ENCODE measurements at places on chromosomes 11 and 22. TPM values are rescaled to one million over a fixed set of nuclear protein-coding genes. Genes with fewer than 3 reads are reported as not detected.

MYOD1 gene
- not detected for total RNA-seq

NRXN2 gene
- total RNA-seq: 0.90 TPM

MS4A6A gene
- 168 TPM for total RNA-seq

ANO5 gene
- 83.0 TPM for total RNA-seq

OR51B4 gene
- total RNA-seq: not detected

CARD16 gene
- total RNA-seq: 5.4 TPM

PTPRJ gene
- 7.9 TPM for total RNA-seq

RASSF7 gene
- total RNA-seq: 4.0 TPM

BRSK2 gene
- total RNA-seq: 0.15 TPM

RASD2 gene
- total RNA-seq: 1.4 TPM

OR51T1 gene
- not detected for total RNA-seq

GLYAT gene
- total RNA-seq: not detected

NAALAD2 gene
- total RNA-seq: 0.60 TPM

FADS2 gene
- total RNA-seq: 26.3 TPM

UCP3 gene
- 1.4 TPM for total RNA-seq

DNA sequence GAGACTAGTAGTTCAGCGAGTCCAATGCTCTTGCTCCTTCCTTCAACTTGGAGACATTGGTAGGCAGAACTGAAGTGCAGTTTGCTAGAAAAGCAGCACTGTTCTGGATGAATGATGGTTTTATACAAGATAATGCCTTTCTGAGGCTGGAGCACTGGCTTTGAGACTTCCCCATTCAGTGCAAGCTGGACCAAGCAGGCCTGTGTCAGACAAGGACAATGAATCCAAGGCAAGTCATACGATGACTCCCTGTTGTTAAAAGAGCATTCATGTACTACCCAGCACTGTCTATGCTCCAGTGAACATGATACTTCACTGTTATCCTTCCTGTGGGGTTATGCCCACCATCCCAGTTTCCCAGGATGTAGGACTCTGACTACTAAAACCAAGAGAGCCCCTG, 242.3 kb upstream of the RAG2 start:
- no peak for DNase-seq

- DNase-seq: no peak
These were observed 41.1 kb upstream of the TOP3B start for GRCh38 chr22:22023581-22024137.

GRCh38 chr22:22929381-22930221, 42.0 kb downstream of the IGLL5 start:
- no peak for DNase-seq

- no peak for DNase-seq
These were observed 29.7 kb downstream of the CACNG2 start for GRCh38 chr22:36673821-36674220.

- DNase-seq: no peak
These were observed 19.8 kb upstream of the TIMP3 start for GRCh38 chr22:32781695-32782094.

GRCh38 chr11:124676386-124676785, 2.7 kb downstream of the SPA17 start:
- no peak for DNase-seq

DNA sequence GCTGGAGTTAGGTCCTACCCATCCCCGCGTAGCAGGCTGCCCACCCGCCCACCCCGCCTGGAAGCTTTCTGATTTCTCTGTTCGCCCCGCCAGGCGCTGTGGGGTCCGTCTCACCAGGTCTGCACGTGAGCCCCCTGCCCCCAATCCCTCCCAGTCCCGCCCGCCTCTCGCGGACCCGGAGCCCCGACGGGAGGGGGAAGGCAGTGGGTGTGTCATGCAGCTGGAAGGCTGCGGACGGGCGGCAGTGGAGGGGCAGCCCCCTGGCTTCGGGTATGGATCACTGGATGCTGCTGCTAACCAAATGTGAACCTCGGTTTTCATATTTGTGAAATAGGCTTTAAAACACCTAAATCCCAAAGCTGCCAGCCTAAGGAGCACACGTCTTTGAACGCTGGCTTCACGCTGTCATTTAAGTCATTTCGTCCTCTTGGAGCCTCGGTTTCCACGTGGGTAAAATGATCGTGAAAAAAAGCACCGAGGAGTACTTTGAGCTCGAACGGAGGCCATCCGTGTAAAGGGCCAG, 568 bp upstream of the BIK start:
- DNase-seq: no peak

DNA sequence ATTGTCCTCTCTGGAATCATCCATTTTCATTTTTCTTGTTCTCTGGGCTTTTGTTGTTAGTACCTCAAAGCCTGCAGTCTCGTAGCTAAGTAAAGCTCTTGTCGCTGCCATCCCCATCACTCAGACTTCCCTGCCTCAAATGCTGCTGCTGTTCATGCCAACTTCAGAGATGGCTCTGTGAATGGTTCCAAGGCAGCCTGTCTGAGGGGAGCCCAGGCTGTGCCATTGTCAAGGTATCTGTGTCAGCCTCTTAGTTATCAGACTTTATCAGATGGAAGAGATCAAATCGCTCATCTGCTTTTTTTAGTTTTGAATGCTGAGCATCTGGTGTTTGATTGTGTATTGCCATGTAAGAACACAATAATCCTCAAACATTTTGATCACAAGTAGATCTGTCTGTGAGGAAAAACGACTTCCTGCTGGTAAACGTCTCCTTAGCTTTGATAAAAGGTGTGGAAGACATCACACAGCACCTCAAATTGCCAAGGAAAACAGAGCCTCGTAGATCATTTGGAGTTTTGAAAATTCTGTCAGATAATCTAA, 304.2 kb upstream of the ZC3H12C start:
- DNase-seq: no peak

- no peak for DNase-seq
These were observed 6.9 kb upstream of the NRXN2 start for GRCh38 chr11:64729851-64730382.

- DNase-seq: no peak
These were observed 66.4 kb downstream of the APOL5 start for GRCh38 chr22:35783943-35784614.

GRCh38 chr11:128398517-128399250, 188.7 kb downstream of the ETS1 start:
- no peak for DNase-seq

GRCh38 chr11:73872749-73873357, 3.8 kb downstream of the COA4 start:
- DNase-seq: no peak

DNA sequence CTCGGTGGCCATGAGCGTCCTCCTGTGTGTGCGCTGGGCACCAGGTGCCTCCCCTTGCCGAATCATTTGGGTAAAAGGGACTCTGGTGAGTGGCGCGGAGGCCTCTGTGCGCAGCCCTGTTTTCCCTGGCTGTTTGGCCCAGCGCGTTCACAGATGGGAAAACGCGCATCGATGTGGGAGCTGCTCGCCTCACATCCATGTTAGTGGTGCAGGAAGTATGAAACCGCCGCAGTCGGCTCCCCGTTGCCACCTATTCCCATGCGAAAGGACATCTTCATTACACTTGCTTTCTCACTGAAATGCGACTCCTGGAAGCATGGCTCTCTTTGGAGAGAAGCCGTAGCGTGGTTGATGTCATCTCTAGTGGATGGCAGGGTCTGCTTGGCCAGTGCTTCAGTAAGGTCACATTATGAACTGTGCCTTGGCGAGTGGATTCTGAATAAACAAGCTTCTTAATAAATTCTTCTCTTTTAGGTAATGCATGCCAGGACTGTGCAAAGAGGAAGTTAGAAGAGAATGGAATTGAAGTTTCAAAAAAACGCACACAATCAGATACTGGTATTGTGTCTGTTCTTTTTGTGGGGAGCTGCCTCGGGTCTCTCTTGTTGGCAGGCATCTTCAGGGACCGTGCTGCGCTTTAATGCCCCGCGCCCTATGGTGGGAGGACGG, 26.3 kb downstream of the FAM118A start:
- DNase-seq: no peak

- peak; percentile 93 for DNase-seq
These were observed at the start of gene CDC42EP2 for GRCh38 chr11:65314501-65315203. Gene CDC42EP2, plus strand, starts transcription at chr11:65314866. Its CDS starts 6,033 bp downstream, at chr11:65320899.

GRCh38 chr11:134780486-134781147, 368.6 kb upstream of the B3GAT1 start:
- no peak for DNase-seq

DNA sequence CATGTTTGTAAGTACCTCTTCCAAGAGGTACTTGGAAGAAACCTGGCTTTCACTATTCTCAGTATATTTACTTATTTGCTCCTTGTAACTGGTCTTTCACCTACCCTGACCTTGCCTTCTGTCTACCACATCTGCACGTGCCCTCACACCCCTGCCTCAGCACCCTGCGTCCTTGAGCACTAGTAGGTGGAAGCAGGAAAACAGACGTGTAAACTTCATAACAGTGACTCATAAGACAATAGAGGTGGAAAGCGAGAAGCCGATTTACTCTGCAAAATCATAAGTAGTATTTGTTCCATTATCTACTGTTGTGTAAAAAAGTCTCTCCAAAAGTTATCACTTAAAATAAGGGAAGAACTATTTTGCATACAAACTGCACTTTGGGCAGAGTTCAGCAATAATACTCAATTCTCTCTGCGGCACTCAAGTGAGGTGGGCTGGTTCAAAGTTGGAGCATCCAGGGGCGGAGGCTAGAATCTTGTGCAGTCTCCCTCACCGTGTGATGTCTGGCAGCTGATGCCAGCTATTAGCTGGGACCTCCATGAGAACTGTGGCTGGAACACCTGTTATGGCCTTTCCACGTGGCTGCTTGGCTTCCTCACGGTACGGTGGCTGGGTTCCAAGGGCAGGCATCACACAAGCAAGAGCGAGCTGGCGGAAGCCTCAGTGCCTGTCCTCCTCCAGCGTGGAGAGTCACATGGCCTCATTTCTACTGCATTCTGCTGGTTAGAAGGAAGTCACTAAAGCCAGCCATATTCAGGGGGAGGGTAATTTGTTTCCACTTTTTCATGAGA, 30.4 kb downstream of the PACS1 start:
- DNase-seq: peak; percentile 67

- peak; percentile 48 for DNase-seq
These were observed 483 bp upstream of the HYLS1 start for GRCh38 chr11:125886997-125887372.

- DNase-seq: no peak
These were observed 1.4 kb upstream of the PEX16 start for GRCh38 chr11:45918962-45919675.

GRCh38 chr11:62223095-62223494, 14.6 kb downstream of the SCGB2A1 start:
- DNase-seq: no peak

GRCh38 chr11:40986320-40986719, 473.1 kb downstream of the LRRC4C start:
- DNase-seq: no peak

- DNase-seq: no peak
These were observed 621.3 kb downstream of the ETS1 start for GRCh38 chr11:127965939-127966668.

- no peak for DNase-seq
These were observed 15.7 kb upstream of the C11orf58 start for GRCh38 chr11:16722581-16723344.

DNA sequence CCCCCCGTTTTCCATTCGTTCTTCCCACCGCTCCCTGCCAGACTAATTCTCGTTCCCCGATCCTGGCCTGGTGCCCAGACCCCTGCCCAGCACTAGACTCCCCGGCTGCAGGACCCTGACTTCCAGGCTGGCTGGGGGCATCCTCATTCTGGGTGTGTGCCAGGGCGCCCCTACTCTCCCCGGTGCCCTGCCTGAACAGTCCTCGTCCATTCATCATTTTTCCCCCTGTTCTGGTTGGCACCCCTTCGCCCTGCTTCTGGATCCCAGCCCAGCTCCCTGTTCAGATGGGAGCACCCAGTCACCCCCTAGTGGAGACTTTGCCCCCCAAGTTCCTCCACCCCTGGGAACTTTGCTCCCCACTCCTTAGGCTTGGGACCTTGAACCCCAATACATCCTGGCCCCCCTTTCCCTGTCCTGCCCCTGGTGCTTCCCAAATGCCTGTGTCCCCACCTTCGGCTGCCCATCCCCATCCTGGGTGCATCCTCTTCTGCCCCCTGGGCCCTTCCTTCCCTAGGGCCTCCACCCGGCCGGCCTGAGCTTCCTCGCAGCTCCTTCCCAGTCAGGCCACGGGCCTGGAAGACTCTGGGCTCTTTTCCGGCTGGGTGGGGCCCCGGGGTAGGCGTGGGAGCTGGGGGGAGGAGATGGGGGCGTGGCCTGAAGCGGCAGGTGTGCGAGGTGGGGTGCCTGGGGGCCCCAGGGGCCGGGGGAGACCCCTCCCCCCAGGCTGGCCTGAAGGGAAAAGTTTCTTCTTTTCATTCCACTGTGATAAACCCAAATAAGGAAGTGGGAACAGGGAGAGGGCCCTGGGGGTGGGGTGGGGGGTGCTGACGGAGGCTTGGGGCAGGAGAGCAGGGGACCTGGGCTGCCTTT, 908 bp downstream of the PLCB3 start:
- peak; percentile 60 for DNase-seq

DNA sequence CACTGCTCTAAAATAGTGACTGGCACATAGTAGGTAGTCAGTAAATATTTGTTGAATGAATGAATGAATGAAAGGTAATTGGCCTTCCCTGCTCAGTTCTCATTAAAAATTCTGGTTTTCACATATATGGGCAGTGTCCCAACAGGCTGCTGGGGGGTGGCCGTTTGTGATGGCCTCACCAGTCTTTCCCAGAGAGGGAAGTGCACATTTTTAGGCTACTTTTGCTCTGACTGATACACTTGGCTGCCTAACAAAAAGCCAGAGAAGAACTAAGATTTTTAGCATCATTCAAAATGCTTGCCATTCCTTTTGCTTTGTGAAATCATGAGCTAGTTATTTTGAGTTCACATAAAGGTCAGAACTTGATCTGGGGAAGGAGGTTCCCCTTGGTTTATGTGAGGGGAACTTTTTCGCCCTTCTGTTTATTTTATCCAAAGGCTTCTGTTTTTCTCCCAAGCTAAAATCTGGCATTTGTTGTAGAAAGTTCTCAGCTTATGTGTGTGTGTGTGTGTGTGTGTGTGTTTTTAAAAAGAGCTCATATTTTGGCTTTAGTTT, 83.1 kb downstream of the PTPRJ start:
- DNase-seq: peak; percentile 24

- DNase-seq: no peak
These were observed 136.0 kb downstream of the CACNA1I start for GRCh38 chr22:39706376-39707140.

DNA sequence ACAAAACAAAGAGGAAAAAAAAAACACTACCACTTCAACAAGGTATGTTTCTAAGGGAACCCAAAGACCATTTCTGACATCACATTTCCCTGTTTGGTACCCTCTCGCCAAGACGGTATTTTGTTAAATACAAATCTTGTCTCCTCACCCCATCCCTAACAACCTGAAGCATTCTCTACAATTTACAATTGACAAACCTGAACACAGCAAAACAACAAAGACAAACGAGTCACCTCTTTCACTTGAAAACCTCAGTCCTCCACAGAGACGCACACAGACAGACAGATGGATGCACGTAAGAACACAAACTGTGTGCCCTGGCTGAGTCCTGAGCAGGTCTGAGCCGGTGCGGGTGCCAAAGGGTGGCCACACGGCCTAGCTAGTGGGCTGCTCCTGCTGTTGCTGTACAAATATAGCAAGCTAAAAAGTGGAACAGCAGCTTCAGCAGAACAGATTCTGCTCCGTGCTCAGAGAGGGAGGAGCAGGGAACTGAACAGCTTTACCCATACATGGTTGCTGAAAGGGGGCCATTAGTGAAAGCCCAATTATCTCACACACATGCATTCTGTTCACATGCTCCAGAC, 28.5 kb downstream of the CELF1 start:
- peak; percentile 25 for DNase-seq

Data from heart right ventricle (tissue), 16 donors.